ENCODE measurements at places on chromosomes 5 and 9. TPM values are rescaled to one million over a fixed set of nuclear protein-coding genes. Genes with fewer than 3 reads are reported as not detected.

The TMC1 gene
- not detected for total RNA-seq

DNA sequence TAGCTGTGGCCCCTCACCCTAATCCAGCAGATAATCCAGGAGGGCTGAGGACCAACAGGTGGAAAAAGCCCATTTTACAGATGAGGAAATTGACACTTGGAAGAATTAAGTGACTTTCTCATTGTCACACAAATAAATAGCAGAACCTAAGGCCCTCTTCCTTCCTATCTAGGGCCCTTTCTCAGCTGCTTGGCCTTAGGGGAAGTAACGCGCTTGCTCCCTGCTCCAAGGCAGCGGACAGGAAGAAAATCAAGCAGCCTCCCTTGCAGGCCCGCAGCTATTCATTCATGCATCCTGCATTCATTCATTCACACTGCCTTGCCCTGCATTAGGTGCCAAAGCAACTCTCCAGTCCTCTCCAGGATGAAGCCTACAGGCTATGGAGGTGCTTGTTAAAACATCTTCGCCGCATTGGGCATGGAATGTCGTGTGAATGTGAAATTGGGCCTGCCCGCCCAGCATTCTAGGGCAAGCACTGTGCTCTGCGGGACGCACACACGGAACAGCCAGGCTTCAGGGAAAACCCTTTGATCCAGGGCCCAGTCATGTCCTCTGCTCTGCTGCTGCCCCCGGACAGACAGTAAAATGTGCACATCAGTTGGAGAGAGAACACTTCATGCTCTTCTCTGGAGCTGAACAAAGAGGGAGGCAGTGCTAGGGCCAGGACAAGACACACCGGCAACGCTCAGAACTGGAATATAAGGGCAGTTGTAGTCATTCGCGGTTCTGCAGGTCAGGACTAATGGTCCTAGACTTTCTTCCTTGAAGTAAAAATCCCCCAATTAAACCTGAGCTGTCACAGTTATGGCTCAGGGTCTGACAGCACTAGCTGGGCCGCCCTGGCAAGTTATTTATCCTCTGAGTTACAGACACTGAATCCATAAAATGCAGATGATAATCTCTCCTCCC lies 166.0 kb downstream of the COL23A1 start:
- no peak for DNase-seq

The TCOF1 gene
- total RNA-seq = 118 TPM

DNA sequence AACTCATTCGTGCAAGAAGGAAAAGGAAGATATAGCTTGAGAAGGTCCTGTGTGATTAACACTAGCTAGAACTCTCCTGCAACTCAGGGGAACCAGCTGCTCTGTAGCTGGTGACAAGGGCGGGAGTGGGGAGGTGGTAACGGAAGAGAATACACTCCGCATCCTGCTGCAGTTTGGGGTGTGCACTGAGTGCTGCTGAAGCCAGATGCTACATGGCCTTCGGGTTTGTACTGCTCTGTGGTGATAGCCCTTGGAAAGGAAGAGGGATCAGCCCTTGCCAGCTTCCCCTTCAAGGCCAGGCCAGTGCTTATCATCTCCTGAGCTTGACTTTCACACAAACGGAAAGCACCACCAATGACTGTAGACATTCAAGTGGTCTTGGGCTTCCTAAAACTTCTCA lies 34.3 kb downstream of the FRMD3 start:
- DNase-seq = no peak

The C5orf52 gene
- total RNA-seq = not detected

The NDUFAF2 gene
- 186 TPM for total RNA-seq

The CD274 gene
- total RNA-seq = 0.13 TPM

- peak; percentile 47 for DNase-seq
Observed at GRCh38 chr5:152142840-152143469, 218.3 kb upstream of the GLRA1 start.

GRCh38 chr9:117719161-117719920 lies 15.1 kb downstream of the TLR4 start:
- DNase-seq = no peak

DNA sequence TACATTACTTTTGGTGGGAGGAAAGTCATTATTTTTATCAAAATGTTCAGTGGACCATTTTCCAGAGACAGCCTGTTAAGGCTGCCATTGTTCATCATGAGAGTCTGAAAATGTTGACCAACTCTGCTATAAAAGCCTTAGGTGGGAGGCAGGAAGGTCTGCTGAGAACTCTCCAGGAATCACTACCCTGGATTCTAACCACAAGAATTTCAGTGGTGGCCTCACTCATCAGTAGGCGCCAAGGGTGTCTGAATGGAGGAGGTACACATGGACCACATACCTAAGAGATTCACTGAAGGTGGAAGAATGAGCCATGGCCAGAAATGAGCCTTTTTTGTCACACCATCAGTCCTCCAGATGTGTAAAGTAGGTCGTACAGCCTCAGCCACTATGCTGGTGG lies 21.0 kb upstream of the TLX3 start:
- DNase-seq = no peak

GRCh38 chr5:61346511-61346910 lies 14.5 kb downstream of the ZSWIM6 start:
- DNase-seq = no peak

DNA sequence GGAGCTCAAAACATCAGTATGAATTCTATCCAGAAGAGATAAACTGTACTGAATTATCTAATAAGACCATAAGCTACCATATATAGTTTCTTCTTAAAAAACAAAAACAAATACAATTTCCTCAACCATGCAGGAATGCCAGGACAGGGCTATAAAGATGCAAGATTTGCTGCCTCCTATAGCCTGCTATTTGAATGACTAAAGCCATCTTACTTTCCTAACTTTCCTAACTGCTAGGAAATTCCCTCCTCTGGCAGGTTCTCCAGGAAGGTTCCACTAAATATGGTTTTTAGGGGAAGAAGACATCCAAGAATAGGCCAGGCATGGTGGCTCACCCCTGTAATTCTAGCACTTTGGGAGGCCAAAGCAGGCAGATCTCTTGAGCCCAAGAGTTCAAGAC lies 15.1 kb downstream of the KIF27 start:
- no peak for DNase-seq

DNA sequence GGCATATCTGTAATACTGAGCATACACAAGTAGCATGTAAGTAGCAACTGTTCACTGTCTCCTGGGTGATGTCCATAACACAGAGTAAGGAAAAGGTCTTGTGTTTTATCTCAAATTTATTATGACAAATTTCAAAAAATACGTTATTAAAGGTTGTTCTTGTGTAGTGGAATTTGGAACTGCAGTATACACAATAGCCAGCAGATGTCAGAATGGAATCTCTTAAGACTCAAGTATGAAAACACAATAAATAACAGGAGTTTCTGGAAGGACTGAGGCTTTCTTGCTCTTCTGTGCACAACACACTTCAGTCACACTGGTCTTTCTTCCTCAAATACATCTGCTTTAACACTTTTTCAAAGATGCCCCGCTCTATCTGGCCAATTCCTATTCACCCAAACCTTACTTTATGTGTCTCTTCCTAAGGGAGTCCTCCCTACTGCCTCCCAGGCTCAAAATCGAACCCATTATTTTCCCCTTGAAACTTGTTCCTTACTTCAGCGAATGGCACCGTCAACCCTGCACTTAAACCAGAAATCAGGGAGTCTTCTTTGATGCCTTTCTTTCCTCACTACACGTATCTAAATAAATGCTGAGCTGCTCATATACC lies 6.5 kb upstream of the FBXO10 start:
- no peak for DNase-seq

All from MG63 (cell line).